NCI-H446 treated with DMSO at 0.1 percent for 48 hours (cell line): ENCODE measurements at places on chromosomes 1 and 21.

GRCh38 chr1:119797606-119798005 is 13.7 kb downstream of the REG4 start:
- no peak for DNase-seq

DNA sequence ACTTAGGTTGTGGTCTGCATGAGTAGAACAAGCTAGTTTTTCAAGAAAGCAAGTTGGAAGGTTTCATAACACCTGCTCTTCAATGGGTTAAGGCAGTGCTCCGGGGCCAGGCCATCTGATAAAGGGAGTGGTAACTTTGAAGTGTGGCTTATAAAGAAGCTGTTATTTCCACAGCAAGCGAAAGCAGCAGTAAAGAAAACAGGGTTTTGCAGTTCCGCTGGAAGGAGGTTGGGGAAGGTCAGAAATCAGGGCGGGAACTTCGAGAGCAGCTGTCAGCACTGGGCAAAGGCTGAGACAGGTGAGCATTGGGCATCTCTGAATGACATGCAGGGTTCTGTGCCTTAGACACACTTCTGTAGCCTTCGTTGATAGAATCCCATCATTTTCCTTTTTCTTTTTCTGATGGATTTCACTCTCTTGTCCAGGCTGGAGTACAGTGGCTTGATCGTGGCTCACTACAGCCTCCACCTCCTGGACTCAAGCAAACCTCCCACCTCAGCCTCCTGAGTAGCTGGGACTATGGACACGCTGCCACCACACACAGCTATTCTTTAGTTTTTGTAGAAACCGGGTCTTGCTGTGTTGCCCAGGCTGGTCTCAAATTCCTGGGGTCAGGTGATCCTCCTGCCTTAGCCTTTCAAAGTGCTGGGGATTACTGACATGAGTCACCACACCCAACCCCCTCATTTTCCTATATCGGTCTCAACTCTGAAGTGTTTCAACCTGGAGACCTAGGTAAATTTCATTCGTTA is 20.5 kb downstream of the TMEM51 start:
- no peak for DNase-seq

GRCh38 chr21:45251635-45252447 is 35.9 kb downstream of the POFUT2 start:
- no peak for DNase-seq

- DNase-seq: no peak
Measured at GRCh38 chr1:102182603-102183260, 186.0 kb upstream of the OLFM3 start.

DNA sequence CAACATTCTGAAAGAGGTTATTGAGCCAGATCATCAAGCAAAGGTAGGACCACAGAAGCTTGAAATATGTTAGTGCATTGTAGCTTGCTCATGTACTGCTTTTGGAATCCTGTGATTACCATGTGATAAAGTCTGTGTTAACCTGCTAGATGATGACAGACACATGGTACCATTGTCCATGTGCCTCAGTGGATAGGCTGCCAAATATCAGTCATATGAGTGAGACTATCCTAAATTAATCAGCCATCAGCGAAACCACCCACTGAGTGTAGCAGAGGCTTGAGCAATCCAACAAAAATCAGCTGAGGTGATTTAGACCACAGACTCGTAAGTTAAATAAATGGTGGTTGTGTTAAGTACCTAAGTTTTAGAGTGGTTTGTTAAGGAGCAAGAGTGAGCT is 32.7 kb upstream of the CRB1 start:
- no peak for DNase-seq

- DNase-seq: no peak
Measured at GRCh38 chr1:5941671-5942070, 50.6 kb downstream of the NPHP4 start.

DNA sequence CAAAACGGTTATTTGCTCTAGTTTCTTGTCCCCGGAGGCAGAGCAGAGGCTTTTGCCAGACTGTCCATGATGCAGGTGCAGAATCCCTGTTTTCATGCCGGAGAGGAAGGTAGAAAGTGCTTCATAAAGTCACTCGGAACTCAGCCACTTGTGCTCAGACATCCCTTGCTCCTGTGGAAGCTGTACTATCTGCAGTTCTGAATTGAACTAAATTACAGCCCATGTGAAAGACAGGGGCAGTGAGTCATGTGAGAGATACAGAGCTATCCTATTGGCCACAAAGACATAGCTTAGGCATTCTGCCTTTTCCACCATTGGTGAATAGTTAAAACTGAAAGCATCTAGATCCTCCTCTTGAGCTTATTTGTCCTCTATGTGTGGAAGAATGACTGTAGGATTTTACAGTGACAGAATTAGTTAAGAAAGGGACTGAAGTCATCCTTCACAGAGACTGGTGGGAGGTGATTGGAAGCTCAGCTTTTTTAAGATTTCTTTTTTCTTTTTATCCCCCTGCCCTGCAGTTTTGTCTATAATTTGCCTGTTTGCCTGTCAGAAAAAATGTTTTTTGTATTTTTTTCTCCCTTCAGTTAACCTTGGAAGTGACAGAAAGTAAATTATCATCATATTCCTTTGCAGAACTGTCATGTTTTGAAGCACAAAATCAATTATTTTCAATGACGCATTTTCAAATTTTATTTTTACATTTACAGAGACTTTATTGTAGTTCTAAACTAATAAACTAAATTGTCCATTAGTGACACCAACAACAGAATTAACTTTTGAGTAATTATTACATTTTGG is 298.6 kb downstream of the PTPRC start:
- DNase-seq: peak; percentile 97

DNA sequence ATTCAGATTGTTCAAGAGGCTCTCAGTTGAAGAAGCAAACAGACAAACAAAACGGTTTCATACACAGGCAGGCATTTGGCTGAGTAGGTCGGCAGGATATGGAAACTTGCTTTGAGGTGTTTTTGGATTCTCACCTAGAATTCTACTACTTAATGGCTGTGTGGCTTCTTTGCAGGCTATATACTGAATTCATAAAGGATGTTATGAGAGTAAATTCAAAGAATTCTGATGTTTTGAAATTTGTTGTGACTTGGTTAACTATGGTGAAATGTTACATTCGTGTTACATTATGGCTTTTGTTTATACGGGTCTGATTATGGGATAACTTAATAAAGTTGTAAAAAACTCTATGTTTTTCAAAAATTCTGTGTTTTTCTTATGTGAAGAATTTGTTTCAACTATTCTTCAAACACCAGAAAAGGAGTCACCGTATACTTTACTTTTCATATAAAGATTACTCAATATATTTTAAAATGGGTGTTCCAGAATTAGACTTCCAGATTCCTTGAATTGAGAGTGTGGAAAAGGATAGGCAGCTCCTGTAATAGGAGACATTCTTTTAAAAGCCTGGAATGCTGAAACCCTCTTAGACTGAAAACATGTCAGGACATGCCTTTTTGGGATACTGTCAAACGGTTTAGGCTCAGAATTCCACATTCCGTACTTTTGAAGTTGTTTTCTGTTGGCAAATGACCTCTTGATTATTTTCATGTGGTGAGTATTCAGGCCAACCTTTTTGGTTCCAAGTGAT is 8.2 kb upstream of the IRF2BP2 start:
- peak; percentile 88 for DNase-seq

GRCh38 chr1:98001764-98002163 is 80.9 kb upstream of the DPYD start:
- DNase-seq: no peak

- DNase-seq: no peak
Measured at GRCh38 chr1:169595764-169596711, 9.8 kb upstream of the F5 start.

GRCh38 chr1:39696448-39696847 is 5.2 kb upstream of the HPCAL4 start:
- no peak for DNase-seq

- no peak for DNase-seq
Measured at GRCh38 chr1:161162806-161163205, 3.4 kb upstream of the PPOX start.

- no peak for DNase-seq
Measured at GRCh38 chr1:153801028-153801625, 25.9 kb downstream of the SLC27A3 start.

DNA sequence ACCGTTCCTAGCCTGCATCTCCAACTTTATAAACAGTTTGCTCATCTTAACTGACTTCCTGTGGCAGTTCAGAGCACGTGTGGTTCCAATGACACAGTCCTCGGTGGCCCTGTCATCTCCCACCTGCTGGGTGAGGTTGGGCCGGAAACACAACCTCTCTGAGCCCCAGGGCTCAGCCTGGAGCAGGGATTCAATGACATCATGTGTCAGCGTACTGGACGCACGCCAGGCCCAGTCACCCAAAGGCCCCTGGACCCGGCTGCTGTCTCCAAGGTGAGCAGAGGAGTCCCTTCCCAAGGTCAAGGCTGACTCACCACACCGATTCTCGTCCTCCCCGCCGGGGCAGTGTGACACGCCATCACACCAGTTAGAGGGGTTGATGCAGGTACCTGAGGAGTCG is 19.9 kb downstream of the TMPRSS2 start:
- no peak for DNase-seq

- peak; percentile 16 for DNase-seq
Measured at GRCh38 chr1:219837274-219837993, 90.9 kb downstream of the SLC30A10 start.

DNA sequence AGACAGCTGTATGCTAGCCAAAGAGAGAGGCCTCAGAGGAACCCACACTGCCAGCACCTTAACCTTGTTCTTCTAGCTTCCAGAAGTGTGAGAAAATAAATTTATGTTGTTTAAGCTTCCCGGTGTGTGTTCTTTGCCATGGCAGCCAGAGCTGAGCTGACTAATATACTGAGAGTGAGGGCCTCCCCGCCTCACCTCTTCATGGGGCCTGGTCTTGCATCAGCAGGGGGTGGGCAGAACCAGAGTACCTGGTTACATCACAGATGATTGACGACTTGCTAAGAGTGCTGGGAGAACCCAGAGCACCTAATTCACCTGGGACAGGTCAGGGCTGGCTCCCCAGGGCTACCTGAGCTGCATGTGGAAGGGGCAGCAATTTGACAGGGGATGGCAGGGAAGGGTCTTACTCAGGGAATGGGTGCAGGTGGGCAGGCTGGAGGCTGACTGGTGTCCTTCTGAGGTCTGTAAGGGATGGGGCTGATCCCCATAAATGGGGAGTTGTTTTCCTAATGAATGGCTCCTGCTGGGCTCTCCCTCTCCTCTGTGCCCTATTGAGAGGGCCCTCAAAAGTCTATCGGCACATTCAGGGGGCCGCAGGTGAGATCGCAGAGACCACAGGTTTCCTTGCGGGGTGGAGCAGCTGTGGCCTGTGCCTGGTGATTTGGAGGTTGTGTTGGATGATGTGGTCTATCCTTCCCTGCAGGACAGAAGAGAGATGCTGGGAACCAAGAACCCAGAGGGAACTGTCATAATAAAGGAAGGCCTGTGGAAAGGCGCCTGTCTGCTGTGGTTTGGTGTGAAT is 60.6 kb upstream of the ETV3 start:
- no peak for DNase-seq

GRCh38 chr1:82317671-82318070 is 516.9 kb downstream of the ADGRL2 start:
- no peak for DNase-seq

DNA sequence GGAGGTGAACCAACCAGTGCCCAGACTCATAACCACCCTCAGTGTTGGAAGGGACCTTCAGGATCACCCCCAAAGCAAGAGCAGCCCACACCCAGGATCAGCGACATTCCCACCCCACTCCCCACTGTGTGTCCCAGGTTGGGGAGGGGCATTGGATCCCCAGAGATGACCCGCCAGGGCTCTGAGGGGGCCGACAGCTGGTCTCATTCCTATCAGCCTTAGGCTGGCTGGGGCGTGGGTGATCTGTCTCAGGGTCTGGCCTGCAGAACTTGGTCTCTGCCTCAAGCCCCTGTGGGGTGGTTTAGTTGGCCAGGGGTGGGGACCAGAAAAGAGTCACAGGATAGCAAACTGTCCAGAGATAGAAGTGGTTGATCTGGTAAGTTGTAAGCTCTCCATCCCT is 7.8 kb upstream of the BSND start:
- no peak for DNase-seq

DNA sequence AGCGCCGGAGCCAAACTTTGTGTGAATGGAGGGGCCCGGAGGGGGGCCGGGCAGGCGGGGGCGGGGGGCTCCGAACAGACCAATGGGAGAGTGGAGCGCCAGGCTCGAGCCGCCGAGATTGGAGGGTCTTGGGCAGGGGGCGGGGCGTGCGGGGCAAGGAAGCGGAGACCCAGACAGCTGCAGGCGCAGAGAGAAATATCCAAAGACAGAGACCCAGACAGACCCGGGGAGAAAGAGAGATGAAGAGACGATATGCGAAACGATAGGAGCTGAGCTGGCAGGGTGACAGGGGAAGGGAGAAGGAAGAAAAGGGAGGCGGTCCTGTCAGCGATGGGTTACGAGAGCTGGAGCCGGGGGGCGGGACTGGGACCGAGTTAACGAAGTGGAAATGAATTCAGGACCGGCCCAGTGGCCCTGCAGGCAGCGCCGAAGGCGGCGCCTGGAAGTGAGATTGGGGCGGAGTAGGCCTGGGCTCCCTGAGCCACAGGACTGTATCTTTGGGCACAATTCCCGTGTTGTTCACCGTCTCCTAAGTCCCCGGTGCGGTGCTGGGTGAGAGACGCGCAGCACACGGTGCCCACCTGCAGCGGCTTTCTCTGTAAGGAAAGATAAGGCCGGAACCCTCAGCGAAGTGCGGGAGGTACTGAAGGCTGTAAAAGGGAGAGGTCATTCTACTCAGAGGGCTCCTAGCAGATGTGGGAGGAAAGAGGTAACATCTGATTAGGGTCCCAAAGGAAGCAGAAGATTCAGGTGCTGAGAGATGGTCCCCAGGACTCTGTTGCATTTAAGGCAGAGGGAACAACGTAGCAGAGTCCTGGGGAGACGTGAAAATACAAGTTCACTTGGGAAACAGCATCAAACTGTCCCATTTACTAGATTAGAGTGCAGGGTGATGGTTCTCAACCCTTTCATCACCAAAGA is 543 bp upstream of the KCNJ10 start:
- DNase-seq: no peak

DNA sequence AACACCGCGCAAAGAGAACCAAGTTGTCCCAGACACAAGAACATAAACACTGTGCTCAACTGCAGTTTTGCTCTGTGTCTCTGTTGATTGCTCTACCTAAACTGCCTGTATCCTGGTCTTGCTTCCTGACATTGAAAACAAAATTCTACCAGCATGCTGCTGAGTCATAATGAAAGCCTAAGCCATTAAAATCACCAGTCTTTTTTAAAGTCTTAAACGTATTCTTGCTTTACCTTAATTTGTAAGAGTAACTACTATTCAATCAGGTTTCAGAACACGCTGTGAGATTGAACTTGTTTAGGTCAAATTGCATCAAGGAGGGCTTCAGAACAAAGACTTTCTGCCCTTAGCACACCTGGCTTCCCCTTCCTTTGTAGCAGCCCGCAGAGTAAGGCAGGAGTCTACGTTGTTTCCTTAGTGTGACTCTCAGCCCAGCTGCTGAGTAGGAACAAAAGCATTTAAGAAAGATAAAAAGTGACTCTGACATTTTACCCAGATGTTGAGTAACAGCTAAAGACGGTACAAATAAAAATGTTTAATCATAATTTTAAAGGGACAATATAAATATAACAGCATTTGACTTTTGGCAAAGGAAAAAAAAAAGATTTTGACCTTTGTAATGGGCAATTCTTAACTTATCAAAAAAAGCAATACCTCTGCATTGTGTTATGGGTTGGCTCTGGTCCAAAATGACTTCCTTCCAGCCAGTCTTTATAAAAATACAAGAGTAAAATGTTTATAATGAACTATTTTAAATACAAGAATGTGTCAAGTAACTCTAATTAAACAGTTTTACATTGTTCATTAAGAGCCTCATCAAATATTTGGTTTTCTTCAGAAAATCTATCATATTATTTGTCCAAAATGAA is 186.9 kb upstream of the ADGRL4 start:
- no peak for DNase-seq
